T-helper 22 cell (primary cell): ENCODE measurements at places on chromosomes 5 and 9.

GRCh38 chr5:127919006-127919796 lies 164.4 kb upstream of the SLC12A2 start:
- no peak for DNase-seq

DNA sequence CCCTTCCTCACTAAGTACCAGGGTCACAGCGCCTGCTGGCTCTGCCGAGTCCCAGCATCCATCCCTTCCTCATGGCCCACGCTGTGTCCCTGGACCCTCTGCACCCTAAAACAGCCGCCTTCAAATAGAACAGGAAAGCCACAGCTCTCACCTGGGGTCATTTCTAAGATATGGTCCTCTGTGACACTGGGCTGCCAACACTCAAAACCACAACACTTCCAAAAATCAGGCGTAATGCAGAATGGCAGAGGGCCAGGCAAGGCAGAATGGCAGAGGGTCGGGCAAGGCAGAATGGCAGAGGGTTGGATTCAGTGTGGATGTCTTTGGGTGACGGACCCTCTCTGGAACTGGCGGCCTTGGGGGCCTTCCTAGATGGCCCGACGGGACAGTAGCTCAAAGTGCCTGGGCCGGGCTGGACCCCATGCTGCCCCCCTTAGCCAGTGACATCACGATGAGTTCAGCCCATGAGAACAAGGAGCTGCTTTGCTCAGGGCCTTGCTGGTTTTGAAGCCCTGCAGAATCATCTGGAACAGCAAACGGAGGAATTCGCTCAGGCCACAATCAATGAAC lies 35.3 kb downstream of the ZDHHC11B start:
- DNase-seq = no peak

DNA sequence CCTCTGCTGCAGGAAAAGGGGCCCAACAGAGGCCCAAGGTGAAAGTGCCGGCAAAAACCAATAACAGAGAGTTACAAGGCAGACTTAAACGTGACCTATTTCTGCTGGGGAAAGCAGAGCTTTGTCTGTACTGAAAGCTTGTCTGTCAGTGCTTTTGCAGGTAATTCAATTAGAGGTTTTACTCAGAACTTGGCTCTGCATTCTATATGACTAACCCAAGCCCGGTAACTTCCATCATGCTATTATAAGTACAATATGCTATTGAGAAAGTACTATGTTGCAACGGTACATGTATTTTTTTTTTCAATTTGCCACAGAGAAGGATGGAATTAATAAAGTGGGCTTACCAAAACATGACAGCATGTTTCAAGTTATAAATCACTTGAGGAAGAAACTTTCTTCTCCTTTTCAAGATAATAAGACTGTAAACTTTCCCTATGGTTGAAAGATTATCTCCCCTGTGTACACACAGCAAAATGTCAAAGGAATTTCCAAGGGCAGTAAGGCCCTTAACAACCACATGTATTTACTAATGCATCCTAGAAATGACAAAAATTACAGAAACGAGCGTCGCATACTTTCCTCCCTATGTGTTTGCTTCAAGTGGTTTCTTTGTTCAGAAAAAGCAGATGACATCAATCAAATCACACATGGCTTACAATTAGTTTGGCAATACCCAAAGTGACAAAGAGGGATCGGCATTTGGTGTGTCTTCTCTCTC lies 282.4 kb downstream of the EFNA5 start:
- DNase-seq = no peak

DNA sequence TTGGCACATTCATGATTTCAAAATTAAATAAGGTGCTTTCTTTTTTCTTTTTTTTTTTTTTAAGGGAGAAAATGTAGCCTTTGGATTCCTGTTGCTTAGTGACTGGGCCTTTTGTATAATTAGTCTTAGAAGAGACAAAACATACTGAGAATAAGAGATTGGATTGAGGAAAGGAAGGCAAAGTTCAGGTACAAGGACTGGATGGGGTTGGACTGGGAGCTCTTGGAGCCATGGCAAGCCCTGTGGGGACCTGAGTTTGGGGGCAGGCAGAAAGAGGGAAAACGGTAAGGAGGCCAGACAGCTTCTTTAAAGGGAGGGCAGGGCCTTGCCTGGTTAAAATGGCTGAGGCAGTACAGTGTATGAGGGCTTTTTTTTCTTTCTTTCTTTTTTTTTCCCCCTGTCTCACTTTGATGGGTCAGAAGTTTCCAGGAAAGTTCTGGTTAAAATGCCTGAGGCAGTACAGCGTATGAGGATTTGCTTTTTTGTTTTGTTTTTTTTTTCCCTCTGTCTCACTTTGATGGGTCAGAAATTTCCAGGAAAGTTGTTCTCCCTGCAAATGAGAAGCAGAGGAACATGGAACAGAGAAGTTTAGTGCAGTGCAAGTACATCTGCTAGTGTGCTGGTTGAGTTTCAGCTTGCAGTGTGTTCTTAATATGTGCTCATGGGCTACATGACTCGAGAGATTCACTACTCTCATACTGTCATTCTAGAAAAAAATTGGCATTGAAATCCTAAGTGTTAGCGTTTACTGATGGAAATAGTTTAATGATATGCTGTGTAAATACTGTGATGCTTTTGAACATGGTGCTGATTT lies 16.8 kb downstream of the SNX18 start:
- DNase-seq = no peak

- DNase-seq = no peak
Observed at GRCh38 chr9:120403543-120403856, 176.5 kb downstream of the CDK5RAP2 start.

DNA sequence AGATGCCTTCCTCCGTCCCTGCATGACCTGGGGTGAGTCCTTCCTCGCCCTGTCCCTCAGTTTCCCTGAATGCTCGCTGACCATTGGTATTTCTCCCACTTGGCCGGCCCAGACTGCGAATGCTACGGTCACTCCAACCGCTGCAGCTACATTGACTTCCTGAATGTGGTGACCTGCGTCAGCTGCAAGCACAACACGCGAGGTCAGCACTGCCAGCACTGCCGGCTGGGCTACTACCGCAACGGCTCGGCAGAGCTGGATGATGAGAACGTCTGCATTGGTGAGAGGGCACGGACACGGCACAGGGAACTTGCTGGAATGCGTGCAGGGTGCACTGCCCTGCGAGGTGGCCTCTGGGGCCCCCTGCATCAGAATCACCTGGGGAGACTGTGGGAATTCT lies 77.1 kb downstream of the NTNG2 start:
- no peak for DNase-seq
